Activated CD4-positive, alpha-beta T cell treated with anti-CD3 and anti-CD28 coated beads, Interleukin-2, amount 50 U/mL, for 48 hours (primary cell): ENCODE measurements at places on chromosomes 2 and 18.
A peak's percentile ranks its signal among the peaks of the same experiment; 100 is the strongest.

- DNase-seq = no peak
Observed at GRCh38 chr18:7158216-7158615, 40.6 kb upstream of the LAMA1 start.

- no peak for DNase-seq
Observed at GRCh38 chr2:157024129-157024528, 233.4 kb upstream of the GALNT5 start.

- no peak for DNase-seq
Observed at GRCh38 chr2:196565106-196565765, 74.3 kb upstream of the CCDC150 start.

- peak; percentile 91 for DNase-seq
Observed at GRCh38 chr2:10043906-10044601, 704 bp downstream of the KLF11 start.

DNA sequence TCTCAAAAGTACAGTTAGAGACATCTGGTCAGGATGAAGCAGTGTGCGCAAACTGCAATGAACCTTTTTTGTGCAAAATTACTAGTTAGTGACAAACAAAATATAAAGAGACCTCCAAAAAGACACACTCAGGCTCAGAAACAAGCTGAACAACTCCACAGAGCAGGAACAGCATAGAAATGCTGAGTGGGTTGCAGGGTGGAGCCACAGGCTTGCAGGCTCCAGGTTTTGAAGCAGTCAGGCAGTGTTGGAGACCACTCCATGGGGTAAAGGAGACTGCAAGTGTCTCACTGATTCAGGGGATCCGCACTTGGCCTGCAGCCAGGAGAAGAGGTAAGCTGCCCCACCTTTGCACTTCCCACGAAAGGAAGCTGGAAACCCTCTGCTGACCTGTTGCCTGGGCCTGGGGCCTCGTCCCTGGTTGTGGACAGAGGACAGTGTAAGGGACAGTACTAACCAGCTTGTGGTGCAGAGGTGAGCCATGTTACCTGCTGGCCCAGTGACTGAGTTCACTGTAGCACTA is 36.4 kb downstream of the CFAP221 start:
- DNase-seq = no peak

- DNase-seq = no peak
Observed at GRCh38 chr18:36809590-36810381, 19.0 kb downstream of the TPGS2 start.

- DNase-seq = no peak
Observed at GRCh38 chr2:94982675-94983074, 42.8 kb upstream of the MAL start.

DNA sequence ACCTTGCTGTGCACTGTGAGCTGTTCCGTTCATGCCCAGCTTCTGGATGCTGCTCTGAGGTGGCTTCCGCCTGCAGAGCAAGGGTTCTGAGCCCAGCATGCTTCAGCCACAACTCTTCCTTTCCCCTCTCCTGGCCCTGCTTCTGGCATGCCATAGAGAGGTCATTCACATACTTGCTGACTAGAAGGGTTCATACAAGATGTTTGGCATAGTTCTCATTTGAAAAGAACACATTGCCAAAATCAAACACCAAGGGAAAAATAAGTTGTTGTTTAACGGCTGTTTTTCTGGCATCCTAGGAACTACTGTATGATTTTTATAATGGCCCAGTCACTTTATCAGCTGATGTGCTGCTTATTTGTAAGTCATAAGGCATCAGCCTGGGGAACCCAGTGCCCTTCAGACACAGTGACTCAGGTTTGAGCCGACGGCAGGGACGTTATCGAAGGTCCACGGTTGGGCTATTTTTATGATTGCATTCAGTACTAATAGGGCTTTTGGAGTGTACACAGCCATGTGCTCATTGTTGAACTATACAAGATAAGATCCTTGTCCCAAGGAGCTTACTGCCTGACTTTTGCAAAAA is 53.9 kb upstream of the CTAGE1 start:
- DNase-seq = no peak

DNA sequence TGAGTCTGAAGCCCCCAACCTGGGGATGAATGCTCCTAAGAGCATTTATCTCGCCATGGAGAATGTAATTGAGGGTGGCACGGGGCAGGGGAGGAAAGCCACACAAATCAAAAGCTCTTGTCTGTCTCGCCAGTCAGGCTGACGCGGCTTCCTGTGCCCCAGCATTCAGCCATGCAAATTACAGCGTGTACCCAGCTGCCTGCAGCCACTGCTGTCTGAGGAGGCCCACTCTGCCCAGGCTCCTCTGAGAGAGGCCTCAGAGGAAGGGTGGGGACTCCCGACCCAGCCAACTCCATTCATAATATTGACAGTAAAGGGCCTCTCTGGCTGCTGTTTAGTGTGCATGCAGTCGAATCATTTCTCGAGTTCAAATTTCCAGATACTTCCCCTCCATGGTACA is 22.0 kb downstream of the SMAD7 start:
- peak; percentile 75 for DNase-seq

GRCh38 chr2:241724259-241724974 is 10.0 kb upstream of the D2HGDH start:
- DNase-seq = no peak

DNA sequence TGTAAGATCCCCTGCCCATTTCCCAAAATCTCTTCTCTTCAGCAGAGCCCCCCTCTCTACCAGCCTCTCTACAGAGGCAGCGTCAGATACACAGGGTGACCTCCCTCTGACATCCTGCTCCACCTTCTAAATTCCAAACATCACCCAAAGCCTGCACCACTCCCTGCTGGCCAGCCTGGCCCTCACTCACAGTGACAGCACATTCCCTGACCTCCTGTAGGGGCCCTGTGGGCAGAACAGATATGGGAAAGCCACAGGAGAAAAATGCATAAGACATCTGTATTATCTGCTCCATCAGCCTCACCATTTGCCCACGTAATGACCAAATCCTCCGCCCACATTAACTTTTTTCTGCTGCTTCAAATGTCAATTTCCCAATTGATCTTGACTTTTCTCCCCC is 40.6 kb downstream of the TRABD2A start:
- DNase-seq = no peak

- no peak for DNase-seq
Observed at GRCh38 chr2:223363085-223363484, 239.1 kb downstream of the SCG2 start.

GRCh38 chr2:208036357-208036756 is 11.0 kb upstream of the PLEKHM3 start:
- no peak for DNase-seq

DNA sequence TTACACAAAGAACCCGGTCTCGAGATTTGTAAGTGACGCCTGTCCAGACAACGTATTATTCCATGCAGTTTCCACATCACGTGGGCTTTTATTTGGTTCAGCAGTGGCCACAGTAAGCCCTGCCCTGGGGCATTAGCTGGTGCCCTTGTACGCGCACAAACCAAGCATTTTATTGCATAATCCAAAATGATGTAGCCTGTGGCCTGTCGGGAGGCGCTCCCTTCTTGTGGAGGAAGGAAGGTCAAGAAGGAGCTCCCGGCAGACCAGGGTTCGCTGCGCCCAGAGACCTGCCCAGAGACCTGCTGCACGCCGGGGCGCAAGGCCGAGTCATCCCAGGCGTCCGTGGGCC is 179.6 kb upstream of the ALKAL2 start:
- DNase-seq = no peak

DNA sequence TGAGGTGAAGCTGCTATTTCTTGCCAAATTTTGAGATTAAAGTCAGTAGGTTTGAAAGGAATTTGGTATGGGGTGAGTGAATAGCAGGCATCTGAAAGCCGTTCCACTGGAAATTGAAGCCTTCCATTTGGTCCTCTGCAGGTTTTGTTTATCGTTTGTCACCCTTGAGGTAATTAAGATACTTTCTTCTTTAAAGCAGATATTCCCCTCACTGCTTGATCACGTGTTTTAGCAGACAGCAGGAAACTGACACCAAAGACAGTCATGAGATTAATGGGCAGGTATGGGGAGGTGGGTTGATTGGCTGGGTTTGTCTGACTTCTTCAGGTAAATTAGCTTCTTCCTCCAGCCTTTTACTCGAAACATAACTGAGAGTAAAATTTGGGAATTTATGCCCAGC is 10.7 kb downstream of the LPIN1 start:
- no peak for DNase-seq

DNA sequence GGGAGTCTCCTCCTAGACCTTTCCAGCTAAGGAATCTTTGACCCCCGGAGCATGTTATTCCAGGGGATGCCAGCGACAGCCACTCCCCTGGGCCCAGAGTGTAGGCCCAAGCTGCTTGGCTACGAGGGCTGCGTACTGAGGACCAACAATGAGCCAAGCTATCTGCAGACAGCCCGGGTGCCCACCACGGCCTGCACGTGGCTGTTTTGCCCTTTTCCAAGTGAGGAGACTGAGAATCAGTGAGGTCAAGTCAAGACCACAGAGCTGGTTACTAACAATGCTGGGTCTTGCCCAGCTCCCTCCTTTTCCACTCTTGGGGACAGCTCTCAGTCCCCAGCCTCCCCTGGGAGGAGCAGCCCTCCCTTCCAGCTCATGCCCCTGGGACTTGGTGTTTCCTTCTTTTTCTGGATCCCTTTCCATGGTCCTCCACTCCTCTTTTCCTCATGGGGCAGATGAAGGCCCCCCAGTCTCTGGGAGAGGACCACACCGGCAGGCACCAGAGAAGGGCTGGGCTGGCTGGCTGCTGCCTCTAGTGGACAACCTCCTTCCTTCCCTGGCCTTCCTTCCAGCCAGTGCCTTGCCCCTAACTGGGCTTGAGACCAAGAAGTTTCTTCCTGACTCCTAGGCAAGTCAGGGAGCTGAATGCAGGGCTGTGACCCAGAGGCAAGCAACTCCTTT is 550 bp upstream of the MALL start:
- no peak for DNase-seq

GRCh38 chr2:60324536-60324935 is 228.9 kb downstream of the BCL11A start:
- DNase-seq = no peak

DNA sequence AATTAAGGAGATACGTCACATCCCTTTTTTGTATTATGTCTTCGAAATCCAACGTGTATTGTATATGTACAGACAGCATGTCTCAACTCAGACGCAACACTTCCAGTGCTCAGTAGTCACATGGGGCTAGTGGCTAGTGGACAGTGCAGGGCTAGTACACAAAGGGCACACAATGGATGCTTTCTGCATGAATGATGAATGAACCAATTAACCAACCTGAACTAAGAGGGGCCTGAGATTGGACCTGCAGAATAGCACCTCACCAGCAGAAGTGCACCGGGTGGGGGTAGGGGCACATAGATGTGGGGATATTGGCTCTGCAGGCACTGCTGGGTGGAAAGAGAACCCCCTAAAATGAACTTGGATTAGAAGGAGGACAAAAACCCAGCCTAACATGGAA is 20.7 kb downstream of the ST8SIA5 start:
- no peak for DNase-seq

DNA sequence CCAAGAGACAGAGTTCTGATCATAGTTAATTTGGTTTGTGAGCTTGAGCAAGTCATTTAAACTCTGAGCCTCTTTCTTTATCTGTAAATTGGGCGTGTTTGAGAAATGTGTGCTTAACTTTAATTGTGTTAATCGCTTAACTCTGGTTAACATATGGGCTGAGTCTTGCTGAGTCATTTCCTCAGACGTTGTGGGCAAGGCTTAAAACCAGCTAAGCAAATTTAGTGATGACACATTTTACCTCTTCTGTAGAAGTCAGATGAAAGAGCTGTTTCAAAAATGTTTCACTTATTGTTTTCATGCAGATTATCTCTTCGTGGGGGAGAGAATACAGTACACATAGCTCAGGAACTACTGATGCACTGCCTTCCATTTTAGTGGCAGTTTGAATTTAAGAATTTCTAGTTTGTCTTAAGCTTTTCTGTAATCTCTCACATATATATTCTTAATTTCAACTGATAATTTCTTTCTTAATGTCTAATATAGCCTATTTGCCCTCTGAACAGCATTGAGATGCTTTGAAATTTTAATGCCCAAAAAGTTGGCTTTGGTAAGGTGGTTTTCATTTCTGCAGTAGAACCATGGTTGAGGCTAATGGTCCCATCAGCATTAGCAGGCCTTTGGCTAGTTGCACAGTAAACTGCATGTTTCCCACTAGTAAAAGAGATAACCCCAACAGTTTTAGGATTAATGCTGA is 34.9 kb downstream of the RAB10 start:
- DNase-seq = peak; percentile 41

DNA sequence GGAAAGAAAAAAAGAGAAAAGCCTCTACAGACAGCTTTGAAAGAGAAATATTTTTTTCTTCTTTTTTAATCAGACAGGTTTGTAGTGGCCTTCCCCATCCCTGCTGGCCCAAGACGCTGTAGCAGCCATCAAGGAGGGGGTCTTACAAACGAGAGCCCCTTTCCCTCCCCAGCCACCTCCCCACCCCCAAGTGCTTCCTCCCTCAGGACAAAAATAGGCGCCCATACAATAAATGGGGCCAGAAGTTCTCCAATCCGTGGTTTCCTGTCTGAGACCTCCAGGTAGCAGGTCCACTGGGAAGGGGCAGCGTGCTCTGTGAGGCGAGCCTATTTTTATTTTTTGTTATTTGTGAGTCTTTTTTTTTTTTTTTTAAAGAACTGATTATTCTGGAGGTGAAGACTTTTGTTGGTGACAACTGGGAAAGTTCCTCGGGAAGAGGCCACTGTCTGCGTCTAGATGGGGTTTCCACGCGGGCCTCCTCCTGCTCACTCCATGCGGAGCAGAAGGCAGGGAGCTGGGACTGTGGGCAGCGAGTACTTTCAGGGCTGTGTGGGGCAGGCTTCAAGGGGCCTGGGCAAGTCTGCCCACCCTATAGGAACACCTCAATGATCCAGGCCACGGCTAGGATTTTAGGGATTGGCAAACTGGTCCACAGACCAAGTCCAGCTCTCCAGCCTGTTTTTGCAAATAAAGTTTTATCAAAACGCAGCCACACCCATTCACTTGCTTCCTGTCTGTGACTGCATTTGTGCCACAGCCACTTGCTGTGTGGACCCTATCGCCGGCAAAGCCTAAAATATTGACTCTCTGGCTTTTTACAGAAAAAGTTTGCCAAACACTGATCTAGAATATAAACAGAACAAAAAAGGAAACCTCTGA is 139.6 kb downstream of the CTIF start:
- no peak for DNase-seq

DNA sequence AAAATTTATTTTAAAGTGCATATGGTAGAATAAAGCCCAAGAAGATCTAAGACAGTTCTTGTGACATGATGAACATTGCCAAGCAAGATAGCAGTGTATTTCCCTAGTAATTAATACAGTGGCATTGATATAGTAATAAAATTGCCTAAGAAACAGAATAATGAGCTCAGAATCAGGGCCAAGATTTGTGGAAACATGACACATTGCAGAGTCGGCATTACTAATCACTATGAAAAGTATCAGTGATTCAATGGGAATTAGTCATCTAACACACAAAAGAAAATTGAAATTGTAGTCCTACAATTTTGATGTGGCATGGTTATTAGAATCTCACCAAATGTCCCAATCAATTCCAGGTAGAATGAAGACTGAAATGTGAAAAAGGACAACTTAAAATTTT is 243.0 kb upstream of the CYRIA start:
- no peak for DNase-seq

DNA sequence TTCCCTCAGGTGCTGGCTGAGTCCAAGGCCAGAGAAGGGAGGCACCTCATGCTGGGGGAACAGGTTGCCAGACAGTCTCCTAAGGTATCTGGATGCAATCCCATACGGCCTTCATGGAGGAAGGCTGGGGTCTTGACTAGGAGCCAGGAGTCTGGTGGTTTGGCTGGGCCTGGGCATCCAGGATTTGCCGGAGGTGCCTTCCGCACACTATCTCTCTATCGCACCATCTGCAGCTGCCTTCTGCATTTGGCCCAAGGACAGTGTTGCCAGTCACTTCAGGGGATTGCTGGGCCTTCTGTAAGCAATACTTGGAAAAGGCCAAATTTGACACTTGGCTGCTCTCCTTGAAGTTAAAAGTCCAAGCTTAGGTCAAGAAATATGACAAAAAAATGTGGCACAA is 327.2 kb downstream of the EN1 start:
- no peak for DNase-seq

GRCh38 chr2:233098618-233099017 is 38.5 kb downstream of the INPP5D start:
- DNase-seq = no peak
